Mucosa of gallbladder (tissue), 1 donor: ENCODE measurements at places on chromosomes 12 and 14. TPM values are rescaled to one million over a fixed set of nuclear protein-coding genes. Genes with fewer than 3 reads are reported as not detected.

GRCh38 chr12:77294016-77294415, 228.6 kb upstream of the E2F7 start:
- DNase-seq: no peak

DNA sequence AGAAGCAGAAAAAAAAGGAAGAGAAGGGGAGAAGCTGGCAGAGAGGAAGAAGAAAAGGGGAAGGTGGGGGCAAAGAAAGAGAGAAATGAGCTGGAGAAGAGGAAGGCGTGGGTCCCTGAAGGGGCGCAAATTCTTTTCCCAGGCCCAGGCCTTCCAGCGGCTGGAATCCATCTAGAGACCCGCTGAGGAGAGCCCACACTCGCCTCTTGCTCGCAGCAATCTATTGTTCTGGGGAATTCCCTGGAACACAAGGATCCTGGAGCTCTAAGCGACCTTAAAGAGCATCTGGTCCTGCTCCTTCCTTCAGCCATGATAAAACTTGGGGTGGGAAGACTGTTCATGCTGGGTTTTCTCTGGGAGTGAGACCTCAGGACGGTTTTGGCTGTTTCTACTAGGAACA, 41.2 kb upstream of the FKBP4 start:
- no peak for DNase-seq

CCDC175 gene
- total RNA-seq: 0.58 TPM

- DNase-seq: no peak
Observed at GRCh38 chr12:57739387-57739786, 845 bp upstream of the AGAP2 start.

- no peak for DNase-seq
Observed at GRCh38 chr12:45336762-45337596, 121.1 kb downstream of the ANO6 start.

PCNX1 gene
- total RNA-seq: 42.6 TPM
